ENCODE measurements at places on chromosomes 4 and X.

- DNase-seq = no peak
Observed at GRCh38 chr4:153269218-153269990, 65.2 kb downstream of the TRIM2 start.

DNA sequence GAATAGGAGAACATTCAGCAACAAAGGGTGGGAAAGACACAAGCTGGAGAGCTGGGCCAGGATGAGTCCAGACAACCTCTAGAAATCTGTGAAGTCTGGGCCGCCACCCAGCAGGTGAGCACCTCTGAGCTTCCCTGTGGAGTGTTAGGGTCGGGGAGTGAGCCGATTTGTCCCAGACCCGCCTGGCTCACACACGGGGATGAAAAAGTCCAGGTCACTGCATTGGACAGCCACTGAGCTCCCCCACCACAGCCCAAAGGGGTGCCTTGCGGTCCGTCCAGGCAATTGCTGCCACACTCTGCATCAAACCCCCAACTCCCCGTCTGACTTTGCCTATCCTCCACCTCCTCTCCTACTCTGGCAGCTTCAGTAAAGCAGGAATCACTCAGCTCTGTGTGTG lies 38.7 kb downstream of the NHSL2 start:
- no peak for DNase-seq

DNA sequence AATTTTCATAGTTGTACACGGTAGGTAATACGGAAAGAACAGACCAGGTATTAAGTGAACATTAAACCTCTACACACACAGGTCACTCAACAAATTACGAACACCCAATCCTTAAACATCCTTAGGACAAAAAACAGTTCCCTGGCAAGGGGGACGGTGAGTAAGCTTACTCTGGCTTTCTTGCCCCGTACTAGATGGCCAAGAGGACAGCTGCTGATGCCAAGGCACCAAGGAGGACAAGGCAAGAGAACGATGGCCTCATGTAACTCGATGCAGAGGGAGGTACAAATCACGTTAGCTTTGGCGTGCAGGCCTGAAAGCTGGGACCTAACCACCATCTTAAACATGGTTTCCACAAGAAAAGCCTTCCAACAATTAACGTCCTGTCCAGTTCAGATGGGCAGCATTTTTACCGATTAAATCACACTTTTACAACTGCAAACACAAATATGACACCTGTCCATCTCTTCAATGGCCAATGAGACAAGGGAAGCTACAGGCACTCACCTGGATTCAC lies 23.7 kb downstream of the FAT1 start:
- DNase-seq = no peak

DNA sequence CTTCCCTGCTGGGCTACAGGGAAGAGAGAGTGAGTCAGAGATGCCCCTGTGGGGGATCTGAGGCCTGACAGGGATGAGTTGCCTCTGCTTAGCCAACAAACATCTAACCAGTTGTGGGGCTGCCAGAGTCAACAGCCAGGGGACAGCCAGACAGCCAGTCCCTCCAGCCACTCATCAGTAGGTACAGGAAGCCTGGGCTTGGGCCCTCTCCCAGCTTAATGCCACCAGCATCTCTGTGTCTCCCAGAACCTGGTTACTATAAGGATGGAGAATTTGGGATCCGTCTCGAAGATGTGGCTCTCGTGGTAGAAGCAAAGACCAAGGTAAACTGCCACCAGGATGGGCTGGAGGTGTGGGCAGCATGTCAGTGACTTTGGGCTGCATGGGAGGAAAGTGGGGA lies 17.3 kb upstream of the SASH3 start:
- no peak for DNase-seq

DNA sequence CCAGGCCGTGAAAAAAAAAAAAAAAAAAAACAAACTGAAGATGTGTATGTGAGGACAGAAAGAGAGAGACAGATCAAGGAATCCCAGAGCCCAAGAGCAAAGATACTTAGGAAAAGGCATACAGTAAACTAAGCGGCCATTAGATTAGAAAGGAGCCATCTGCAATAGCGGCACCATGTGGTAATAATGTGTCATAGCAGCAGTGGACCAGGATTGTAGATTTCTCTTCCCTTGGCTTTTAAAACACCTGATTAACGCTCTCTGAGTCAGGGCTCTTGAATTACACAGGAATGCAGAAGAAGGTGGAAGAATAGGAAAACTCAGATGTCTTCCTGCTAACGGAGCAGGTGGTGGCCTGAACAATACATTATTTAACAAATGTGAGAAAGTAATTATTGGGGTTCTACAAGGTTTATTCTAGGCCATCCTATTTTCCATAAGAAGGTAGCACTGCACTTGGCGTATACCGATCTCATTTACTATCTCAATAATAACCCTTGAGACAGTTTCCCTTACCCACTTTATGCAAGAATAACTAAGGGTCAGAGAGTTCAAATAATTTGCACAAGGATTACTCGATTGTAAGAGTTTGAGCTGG lies 182.7 kb downstream of the KCNIP4 start:
- DNase-seq = no peak

DNA sequence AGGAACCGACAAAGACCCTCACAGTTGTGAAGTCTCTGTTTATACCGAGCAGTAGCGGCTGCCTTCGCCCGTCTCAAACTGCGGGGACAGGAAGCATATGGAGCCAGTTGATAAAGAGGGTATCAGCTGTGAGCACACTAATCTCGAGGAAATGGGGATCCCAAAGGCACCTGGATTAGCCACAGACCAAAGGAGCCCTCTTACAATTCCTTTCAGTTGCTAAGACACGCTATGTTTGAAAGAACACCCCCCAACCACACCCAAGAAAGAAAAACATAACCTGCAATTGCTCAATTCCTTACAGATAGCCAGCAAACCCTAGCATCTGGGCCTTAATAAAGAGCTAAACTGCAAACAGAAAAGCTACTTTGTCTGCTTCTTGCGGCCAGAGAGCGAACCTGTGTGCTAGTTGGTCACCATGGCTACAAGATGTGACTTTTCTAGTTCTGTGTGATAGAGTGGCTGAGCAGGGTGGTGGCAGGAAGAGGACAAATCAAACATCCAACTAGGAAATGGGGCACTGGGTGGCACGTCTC lies 23.3 kb upstream of the CHRNA9 start:
- DNase-seq = no peak

- DNase-seq = no peak
Observed at GRCh38 chr4:184361443-184361842, 112.9 kb downstream of the IRF2 start.

- DNase-seq = no peak
Observed at GRCh38 chr4:42519803-42520417, 122.6 kb downstream of the SHISA3 start.

DNA sequence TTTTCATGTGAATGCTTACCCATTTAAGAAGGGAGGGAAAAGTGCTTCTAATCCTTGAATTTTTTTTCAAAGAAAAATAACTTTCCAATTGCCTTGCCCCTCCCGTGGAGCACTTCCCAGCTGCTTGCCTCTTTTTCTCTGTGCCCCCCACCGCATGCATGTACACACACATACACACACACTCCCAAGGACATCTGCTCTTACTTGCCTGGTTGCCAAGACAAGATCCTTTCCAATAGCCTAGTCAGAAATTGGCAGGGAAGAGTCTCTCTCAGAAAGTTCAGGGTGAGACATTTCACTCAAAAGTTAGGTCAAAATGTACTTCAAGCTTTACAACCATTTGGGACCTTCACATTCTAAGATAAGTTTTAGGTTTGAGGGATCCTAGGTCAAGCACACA lies 10.9 kb downstream of the HHIP start:
- DNase-seq = no peak

Data from activated T-helper 9 cell treated with anti-CD3 and anti-CD28 coated beads, Interleukin-2, amount 50 U/mL, for 16 hours (primary cell).